ENCODE measurements at places on chromosomes 2 and 18.

DNA sequence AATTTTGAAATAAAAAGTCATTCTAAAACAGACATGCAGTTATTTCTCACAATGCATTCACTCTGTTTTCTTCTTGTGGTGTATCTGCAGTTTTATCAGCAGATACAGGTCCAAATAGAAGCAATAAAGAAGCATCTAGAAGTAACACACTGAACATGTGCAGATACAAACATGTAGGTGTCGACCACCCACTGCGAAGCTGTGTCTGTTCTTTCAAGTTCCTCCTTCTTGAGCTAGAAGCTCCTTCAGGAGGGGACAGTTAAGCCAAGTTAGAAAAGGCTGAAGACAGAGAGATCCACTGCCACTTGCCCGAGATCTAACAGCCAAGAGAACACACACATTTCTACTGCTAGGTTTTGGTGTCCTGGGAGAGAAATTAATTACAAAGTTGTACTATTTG lies 30.1 kb downstream of the WDFY1 start:
- DNase-seq = no peak

DNA sequence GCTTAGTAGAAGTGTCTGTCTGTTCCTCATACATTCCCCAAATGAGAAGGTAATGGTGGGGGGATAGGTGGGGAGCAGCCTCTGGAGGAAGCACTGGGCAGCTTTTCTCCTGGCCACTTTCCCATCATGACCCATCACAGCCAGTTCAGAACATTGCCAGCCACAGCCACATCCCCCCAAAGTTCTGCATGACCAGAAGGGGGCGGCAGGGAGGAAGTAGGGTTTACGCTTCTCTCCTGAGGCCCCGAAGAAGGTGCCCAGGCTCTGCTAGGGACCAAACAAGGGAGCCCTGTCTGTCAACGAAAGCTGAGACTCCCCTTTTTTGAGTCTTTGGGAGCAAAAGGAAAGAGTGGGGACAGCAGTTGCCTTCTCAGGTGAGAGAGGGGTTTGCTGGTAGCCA lies 7.7 kb downstream of the IGFBP5 start:
- DNase-seq = no peak

- DNase-seq = no peak
Observed at GRCh38 chr2:150169237-150169629, 318.2 kb downstream of the RND3 start.

DNA sequence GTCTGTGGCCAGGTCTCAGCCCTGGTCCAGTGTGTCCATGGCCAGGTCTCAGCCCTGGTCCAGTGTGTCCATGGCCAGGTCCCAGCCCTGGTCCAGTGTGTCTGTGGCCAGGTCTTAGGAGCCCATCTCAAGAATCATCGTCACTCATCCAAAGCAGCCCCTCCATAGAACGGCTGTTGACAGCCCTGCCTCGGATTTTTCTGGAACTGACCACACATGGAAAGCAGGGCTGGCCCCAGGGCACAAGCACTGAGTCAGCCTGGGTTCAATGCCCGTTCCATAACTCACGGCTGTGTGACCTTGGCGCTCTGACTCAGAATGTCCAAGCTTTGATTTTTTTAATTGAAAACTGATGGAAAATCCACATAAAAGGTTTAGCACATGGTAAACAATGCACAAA lies 59.9 kb upstream of the SNTG2 start:
- DNase-seq = no peak

DNA sequence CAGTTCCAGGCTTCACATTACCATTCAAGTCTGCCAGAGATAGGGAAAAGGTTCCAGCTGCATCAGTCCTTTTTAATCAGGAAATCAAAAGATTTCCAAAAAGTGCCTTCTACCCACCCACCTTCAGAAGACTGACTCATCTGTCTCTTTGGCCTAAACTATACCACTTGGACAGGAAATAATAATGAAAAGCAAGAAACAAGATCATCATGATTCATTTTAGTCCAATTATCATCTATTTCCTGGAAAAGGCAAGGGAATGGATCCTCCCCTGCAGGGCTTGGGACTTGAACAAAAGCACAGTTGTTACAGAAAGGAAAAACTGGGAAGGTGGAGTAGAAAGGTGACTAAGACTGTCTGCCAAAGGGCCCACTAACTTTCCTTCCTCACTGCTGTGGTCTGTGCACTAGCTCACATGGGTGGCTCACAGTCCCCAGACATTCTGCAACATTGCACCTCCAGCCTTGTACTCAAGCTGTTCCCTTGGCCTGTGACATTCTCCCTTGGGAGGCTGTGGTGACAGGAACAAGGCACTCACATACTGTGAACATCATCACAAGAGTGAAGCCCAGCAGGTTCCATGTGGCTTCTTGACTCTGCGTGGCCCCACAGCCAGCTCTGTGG lies 75.3 kb downstream of the VSNL1 start:
- no peak for DNase-seq

DNA sequence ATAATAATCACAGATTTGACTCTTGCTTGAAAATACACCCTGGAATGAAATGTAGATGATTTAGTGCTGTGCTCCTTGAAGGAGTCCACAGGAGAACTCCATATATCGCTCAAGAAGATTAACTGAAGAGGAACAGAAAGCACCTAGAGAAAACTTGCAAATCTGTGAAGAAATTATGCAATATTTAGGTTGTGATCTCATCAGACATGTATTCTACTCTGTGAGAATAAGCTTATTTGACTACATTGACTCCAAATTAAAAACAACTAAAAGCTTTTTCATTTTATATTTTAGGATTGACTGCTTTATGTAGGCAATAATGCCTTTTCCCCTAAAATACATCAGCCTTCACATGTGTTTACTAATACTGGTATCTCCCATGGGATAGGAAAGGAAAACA lies 906.6 kb upstream of the LRATD1 start:
- DNase-seq = no peak

- DNase-seq = no peak
Observed at GRCh38 chr2:121998751-121999150, 243.3 kb downstream of the TSN start.

- DNase-seq = no peak
Observed at GRCh38 chr2:239881561-239882320, 143.4 kb downstream of the NDUFA10 start.

DNA sequence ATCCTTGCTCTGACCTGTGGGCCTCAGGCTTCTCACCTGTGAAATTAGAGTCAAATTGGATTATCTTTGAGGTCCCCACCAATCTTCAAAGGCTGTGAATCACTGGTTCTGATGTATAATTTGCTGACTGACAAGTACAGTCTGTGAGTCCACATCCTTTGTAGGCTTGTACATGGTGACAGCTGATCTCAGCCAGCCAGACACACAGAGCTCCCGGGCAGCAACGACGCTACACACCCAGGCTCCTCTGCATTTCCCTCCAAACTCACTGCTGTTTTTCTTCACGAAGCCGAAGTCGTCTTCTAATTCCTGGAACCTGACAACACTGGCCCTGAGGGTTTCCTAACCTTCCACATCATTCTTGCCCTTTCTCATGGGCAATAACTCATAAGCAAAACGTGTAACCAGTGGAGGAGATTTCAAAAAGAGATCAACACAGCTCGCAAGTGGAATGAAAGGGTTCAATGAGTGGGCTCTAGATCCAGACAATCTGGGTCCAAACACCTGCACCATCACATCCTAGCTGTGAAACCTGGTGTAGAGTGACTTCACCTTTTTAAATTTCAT lies 37.9 kb upstream of the EVA1A start:
- DNase-seq = no peak

GRCh38 chr2:120778244-120778643 lies 42.6 kb downstream of the GLI2 start:
- no peak for DNase-seq

- no peak for DNase-seq
Observed at GRCh38 chr18:47799376-47799775, 131.1 kb downstream of the SMAD2 start.

DNA sequence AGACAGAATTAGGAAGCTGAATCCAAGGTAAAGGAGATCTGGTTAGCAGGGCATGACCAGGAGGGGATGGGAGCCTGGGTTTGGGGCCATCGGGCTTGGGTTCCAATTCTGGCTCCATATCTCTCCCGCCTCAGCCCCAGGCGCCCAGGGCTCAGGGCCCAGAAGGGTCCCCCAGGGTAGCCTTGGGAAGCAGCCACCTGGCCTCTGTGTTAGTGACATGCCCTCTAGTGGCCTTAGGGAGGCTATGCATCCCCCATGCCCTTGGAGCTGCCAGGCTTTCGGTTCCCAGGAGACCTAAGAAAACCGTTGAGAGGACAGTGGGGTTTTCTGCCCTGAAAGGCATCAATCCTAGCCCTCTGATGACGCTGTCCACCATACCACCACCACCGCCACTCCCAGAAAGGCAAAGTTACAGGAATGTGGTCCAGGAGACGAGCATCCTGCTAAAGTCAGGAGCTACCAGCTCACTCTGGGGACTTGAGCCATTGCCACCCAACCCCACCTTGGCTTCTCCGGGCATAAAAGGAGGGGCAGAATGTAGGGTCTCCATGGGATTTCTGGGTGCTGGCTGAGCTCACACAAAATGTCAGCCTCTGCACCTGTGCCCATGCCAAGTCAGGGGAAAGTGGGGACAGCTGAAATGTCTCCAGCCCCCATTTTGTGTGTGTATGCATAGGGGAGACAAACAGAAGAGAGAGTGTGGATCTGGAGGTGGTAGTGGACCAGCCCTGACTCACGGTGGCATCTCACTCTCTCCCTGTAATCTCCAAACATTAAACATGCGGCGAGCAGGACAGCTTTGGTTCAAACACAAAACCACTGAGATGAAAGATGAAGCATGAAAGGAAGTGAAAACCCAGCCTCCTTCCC lies 56.5 kb downstream of the EMX1 start:
- DNase-seq = no peak

- DNase-seq = no peak
Observed at GRCh38 chr18:45684341-45685115, 39.5 kb upstream of the SLC14A1 start.

DNA sequence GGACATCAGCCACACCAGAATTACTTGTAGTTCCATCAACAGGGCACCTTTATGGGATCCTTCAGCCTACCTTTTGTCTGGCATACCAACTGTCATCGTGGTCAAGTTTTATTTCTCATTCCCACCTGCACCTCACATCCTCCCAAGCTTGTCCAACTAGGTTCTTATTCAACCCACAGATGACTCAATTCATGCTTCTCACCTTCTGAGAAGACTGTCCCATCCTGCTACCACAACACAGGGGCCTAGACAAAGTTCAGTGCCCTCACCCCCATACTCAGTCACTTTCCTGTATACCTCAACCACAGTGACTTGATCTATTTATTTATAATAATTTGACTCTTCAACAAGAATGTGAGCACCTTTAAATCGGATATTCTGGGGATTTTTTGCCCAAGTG lies 114.4 kb upstream of the ACVR1C start:
- DNase-seq = no peak

GRCh38 chr2:119429225-119429981 lies 2.3 kb upstream of the TMEM37 start:
- no peak for DNase-seq

DNA sequence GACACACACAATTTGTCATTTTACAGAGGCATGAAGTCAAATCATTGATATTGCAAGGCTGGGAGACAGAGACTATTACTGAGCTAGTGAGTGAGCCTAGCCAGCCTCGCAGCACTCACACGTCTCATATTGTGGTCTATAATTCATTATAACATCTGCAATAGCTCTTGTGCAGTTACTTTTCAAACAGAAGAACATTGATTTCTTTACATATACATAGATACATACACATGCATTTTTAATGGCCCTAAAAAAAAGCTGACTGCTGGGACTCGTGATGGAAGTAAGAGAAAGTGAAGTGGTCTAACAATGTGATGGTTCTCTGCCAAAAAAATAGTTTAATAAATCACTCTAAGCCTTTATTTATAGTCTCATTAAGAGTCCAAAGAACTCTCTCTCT lies 56.8 kb downstream of the KIAA2012 start:
- no peak for DNase-seq

DNA sequence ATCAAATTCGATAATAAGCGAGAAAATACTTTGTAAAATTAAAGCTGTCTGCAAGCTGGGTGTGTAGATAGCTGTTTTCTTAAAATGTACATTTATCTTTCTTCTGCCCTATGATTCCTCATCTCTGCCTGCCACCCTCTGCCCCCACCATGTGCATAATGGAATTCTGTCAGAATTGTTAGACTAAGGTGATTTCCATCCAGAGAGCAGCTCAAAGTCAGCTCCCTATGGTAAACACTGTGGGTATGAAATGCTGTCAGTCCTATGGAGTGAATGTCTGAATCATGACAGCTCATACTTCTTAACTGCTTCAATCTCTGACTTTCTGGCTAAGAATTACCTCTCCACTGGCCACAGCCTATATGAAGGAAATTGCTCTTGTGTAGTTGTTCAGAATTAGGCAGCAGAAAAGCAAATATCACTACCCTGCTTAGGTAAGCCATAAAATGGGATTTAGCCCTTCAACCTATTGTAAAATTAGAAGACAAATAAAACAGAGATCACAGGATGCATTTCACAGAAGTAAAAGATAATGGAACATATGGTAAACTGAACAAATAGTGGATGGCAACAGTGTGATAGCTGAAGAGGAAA lies 137.7 kb downstream of the CD8B2 start:
- no peak for DNase-seq

GRCh38 chr2:50469784-50470183 lies 562.1 kb downstream of the NRXN1 start:
- DNase-seq = no peak

DNA sequence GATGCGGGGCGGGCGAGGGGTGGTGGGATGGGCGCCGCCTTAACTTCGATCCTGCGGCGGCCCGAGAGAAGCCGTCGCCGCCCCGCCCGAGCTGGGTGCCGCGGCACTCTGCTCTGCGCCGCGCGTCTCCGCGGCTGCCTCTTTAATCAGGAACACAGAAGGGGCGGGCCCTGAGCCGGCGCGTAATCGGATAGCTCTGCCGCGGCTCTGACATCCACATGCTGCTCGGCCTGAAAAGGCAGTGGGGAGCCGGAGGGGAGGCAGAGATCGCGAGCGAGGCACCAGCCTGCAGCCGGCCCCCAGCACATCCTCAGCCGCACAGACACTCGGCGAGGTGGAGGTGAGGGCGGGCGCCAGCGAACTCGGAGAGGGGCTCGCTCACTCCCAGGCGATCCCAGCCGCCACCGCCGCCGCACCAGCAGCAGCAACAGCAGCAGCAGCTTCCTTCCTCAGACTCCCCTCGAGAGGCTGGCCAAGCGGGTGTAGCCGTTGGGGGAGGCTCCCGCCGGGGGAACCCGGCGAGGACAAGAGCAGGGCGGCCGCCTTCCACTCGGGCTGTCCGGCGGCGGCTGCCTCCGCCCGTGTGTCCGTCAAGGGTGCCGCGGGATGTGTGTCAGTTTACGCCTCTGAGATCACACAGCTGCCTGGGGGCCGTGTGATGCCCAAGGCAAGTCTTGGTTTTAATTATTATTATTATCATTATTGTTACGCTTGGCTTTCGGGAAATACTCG lies at the start of gene NRP2:
Gene NRP2, plus strand, starts transcription at position 263 of the 732 bp plus-strand sequence. CDS start 790 bp downstream, outside the sequence.
- no peak for DNase-seq

- DNase-seq = peak; percentile 98
Observed at GRCh38 chr2:13550285-13551231, 833.8 kb downstream of the TRIB2 start.
